ENCODE measurements at places on chromosomes 3 and 15. TPM values are rescaled to one million over a fixed set of nuclear protein-coding genes. Genes with fewer than 3 reads are reported as not detected.
A peak's percentile ranks its signal among the peaks of the same experiment; 100 is the strongest.

BTLA gene
- total RNA-seq = 0.27 TPM

MGLL gene
- 52.2 TPM for total RNA-seq

ITIH3 gene
- total RNA-seq = not detected

CEMIP gene
- total RNA-seq = under 0.01 TPM

FAH gene
- 32.9 TPM for total RNA-seq

DNA sequence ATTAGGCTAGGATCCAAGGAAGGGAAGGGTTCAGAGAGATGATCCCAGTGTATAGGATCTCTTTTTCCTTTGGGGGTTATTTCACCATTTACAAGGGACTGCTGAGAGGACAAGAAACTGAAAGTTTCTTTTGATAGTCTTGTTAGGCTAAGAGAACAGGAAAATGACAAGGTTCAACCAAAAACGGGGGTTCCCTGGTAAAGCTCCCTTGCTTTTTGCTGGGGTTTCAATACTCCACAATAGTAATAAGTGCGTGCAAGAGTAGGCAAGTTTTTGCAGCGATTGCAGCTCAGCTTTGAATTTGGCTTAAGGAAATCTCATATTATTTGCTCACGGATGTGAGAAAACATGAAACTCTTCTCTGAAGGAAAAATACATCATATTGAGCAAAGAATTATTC is 18.8 kb upstream of the SUSD5 start:
- no peak for DNase-seq

DNA sequence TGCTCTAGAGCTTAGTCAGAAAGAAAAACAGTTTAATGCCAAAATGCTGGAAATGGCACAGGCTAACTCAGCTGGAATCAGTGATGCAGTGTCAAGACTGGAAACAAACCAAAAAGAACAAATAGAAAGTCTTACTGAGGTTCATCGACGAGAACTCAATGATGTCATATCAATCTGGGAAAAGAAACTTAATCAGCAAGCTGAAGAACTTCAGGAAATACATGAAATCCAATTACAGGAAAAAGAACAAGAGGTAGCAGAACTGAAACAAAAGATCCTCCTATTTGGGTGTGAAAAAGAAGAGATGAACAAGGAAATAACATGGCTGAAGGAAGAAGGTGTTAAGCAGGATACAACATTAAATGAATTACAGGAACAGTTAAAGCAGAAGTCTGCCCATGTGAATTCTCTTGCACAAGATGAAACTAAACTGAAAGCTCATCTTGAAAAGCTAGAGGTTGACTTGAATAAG is 150.5 kb upstream of the LRRFIP2 start:
- no peak for DNase-seq

DNA sequence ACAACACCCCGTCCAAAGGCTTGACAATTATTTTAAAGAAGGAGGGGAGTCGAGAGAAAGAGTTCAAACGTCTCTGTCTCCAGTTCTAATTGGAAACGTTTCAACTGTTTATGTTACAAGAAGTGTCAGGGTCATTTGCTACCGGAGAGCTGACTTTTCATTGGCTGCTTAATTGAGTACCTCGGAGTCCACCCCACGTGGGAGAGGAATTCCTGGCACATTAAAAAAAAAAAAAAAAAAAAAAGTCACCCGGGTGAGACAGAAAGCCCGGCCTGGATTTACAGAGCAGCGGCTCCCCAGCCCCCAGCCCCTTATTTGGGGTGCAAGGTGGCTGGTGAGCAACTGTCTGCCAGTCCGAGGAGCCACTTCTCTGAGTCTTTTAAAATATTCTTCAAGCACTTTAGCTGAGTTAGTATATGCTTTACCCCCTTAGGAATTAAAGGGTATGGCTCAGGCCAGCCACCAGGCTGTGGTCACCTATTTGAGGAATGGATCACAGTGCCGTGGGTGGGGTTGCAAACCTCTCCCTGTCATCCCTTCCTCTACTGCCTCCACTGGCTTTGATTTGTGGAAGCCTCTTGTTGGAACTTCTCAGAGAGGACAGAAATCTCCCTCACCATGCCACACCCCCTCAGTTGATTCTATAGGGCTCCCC is 3.9 kb upstream of the TLE3 start:
- no peak for DNase-seq

- peak; percentile 11 for DNase-seq
Observed at GRCh38 chr3:194369522-194370279, at the start of gene LRRC15. TSS of gene LRRC15 (minus strand) at chr3:194369743. CDS start at chr3:194361043, 8,700 bp downstream.

GRCh38 chr3:26989037-26989436 is 366.5 kb downstream of the LRRC3B start:
- no peak for DNase-seq

DNA sequence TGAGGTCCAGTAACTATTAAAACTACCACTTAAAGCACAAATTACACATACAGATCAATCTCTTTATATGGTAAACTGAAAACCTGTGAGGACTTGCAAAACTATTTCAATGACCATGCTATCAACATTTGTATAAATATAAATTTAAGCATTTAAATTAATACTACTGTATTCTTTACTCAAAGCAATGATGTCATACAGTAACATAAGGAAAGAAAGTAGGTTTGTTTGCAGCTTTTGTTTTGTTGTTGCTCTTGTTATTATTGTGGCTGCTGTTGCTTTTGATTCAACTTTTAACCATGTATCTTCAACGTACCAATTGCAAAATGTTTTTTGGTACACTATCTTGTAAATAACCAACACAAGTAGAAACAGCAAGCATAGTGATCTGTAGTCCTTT is 22.0 kb downstream of the CBLB start:
- no peak for DNase-seq

GRCh38 chr3:114080201-114080600 is 23.7 kb downstream of the QTRT2 start:
- no peak for DNase-seq

DNA sequence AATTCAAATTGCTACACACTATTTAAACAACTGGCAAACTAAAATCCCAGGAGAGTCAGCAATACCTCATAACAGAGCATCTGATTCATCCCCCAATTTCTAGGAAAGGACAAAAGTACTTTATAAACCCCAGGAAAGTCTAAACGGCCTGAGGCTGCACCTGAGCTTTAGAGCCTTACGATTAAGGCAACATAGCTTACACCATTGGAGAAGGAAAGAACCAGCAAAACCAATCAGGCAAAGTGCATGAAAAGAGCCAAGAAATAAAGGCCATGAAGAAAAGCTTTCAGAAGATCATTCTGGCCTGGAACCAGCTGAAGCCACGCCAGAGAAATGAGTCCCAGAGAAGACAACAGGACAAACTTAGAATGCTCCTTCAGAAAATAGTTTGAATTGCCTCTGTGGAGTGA is 48.1 kb downstream of the PTPN9 start:
- no peak for DNase-seq

DNA sequence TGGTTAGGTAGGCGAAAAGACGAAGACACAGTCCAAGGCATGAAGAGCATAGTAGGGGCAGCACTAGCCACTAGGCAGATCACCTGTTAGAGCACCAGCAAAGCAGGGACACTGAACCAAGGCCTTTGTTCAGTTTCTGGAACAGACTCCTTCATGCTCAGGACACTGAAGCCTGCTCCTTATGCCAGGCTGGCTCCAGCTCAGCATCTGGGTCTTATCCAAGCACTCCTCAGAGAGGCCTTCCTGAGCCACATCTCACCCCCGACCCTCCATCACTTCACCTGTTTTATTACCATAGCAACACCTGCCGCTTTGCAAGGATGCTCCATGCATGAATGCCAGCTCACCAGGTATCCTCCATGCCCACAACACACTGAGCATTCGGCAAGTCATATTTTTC is 206.3 kb upstream of the CHRNA7 start:
- no peak for DNase-seq

- DNase-seq = no peak
Observed at GRCh38 chr15:61680260-61681037, 379.8 kb downstream of the VPS13C start.

DNA sequence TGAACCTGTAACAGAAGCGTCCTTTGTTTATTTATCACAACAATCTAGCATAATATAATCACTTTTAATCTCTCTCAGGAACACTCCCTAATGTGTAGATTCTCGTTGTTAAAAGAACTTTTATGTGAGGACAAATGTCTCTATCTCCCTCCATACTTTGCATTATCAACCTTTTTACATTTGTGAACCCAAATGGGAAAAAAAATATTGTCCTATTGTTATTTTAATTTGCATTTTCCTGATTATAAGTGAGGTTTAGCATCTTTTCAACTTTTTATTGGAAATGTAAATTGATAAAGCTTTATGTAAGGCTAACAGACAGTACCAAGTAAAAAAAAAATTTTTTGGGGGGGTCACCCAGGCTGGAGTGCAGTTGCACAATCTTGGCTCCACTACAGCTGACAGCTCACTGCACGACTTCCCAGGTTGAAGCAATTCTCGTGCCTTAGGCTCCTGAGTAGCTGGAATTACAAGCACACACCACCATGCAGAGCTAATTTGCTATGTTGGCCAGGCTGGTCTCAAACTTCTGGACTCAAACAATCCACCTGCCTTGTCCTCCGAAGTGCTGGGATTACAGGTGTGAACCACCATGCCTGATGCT is 33.0 kb upstream of the DENND4A start:
- no peak for DNase-seq

- no peak for DNase-seq
Observed at GRCh38 chr3:196517919-196518318, 2.8 kb upstream of the SMCO1 start.

- no peak for DNase-seq
Observed at GRCh38 chr3:5227812-5228211, 40.3 kb downstream of the EDEM1 start.

DNA sequence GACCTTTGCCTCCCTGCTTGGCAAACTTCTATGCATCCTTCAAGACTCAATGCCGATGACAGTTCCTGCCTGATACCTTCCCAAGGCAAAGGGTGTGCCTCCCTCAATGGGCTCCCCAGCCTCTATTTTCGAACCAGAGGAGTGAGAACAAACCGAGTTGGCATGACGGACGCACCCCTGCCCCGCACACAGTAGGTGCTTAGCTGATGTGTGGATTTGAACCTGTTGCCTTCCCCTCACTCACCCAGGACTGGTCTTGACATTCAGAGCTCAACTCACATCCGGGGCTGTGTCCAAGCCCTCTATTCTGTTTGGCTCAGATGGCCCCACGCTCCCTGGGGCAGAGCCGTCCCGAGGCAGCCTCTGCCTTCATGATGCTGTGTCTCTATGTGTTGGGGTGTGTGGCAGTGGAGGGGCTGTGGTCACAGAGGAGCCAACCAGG is 52.2 kb upstream of the SLC6A11 start:
- no peak for DNase-seq

DNA sequence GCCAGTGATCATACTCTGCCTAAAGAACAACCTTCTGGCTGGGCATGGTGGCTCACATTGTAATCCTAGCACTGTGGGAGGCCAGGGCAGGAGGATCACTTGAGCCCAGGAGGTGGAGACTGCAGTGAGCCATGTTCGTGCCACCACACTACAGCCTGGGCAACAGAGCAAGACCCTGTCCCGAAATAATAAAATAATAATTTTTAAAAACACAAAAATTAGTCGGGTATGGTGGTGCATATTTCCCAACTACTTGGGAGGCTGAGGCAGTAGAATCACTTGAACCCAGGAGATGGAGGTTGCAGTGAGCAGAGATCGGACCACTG is 34.5 kb upstream of the ARID3B start:
- no peak for DNase-seq

DNA sequence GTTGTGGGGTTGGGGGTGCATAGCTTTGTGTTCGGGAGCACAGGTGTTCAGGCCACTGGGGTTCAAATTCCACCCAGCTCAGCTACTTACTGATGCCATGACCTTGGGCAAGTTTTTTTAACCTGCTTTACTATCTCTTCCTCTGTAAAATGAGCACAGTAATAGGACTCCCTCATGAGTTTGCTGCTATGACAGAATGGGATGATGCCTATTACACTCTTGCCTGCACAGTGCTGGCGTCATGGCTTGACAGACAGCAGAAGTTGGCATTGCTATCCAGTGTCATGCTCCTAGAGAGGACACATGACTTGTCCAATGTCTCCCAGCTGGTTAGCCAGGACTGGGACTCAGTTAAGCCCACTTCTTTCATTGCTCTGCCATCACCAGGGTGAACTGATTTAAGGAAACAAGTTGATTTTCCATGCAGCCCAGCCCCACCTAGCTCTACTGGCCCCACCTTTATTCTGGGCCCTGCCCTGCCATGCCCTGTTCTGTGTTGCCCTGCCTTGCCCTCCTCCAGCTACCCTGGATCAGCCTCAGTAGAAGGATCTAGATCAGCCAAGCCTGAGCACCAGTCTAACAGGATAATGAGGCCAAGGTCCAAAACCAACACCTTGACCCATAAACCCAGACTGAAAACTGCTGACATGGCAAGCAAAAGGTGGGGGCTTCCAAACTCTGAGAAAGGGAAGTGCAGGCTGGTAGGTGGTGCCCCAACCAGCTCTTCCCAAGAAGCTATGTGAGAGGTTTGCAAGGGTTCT is 155.8 kb upstream of the ATP11B start:
- DNase-seq = no peak

- no peak for DNase-seq
Observed at GRCh38 chr3:194053136-194053535, 82.8 kb upstream of the HES1 start.

DNA sequence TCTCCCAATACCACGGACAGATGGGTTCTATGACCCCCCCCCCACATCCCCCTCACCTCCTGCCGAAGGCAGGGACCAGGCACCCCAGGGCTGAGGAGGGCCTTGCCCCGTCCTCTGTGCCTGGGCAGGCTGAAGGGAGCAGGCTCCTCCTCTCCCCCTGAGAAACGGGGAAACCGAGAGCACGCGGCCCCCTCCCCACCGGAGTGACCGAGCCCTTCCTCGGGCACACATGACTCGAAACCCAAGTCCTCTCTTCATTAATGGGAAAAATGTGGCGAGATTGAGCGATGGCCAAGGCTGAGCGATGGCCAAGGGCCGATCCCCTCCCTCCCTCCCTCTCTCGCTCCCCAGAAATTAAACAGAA is 7.0 kb downstream of the EPHB3 start:
- DNase-seq = no peak

DNA sequence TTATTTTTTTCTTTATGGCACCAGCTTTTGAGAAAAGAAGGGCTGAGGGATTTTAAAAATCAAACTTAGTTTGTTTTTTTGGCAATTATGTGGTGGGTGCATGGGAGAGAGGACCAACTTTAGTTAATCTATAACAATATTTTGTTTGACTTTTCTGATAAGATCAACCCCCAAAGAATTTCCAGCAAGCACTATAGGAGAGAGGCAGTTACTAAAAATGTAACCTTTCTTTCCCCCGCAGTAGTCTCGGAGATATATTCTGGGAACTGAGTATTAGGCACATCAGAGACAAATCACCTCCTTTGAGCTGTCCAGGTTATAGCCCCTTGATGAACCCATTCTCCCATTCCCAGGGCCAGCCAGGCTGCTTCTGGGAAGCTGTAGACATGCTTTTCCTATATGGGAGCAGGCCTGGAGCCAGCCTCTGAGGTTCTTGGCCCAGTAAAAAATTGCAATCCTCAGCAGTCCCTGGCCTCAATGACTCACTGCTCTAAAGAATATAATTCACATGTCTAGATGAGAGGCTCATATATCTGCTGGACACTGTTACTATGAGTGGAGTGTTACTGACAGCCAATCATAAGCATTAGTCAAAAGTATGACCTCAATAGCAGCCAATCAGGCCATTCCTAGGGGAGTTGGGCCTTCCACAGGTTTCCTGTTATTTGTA is 138.3 kb upstream of the AGBL1 start:
- no peak for DNase-seq

DNA sequence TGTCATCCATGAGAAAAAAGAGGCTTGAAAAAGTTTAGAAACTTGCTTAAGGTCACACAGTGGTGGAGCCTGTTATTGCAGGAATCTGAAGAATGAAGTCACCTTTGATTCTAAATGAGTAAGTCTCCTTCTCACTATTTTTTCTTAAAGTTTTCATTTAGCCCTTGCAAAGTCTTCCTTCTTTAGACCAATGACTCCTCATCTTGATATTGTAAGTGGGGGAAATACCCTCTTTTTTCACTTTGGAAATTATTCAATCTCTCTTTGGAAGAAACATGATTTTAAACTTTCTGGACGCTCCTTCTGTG is 787 bp upstream of the SLMAP start:
- peak; percentile 85 for DNase-seq

All from hematopoietic multipotent progenitor cell (in vitro differentiated cells).